ENCODE measurements at places on chromosomes 7 and 10.

DNA sequence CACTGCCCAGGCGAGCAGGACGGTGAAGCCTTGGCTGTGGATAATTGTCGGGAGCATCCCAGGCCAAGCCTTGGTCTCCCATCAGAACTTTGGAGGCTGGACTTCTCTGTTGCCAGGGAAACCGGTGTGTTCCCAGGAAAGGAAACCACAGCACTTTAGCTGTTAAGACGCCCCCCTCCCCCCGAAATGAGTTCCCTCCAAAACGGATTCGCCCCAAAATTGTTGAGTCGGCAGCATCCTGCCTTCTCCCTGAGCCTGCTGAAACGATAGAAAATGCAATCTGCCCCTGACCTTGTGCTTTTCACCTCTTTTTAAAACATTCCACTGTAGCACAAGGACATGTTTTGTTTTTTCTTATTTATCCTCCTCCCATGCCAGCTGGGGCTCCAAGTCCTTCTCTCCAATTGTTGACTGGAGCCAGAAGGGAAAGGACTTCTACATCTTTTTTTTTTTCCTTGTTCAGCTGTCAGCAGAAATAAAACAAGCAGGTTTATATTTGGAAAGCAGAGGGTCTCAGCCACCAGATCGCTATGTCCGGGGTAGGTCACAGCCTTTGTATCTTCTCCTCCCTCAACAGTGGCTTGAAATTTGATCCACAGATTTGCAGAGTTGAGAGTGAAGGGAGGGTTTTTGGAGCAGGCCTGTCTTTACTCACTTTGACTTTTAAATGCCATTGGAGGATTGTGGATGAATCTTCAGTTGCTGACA lies 116.5 kb downstream of the ZMIZ1 start:
- DNase-seq, result no peak

- DNase-seq, result no peak
Observed at GRCh38 chr10:13644866-13645265, 58.1 kb downstream of the PRPF18 start.

- DNase-seq, result no peak
Observed at GRCh38 chr7:34162027-34162565, 256.8 kb downstream of the BMPER start.

- DNase-seq, result no peak
Observed at GRCh38 chr7:52410032-52410431, 625.4 kb upstream of the POM121L12 start.

- no peak for DNase-seq
Observed at GRCh38 chr7:96833676-96834453, 124.2 kb upstream of the SEM1 start.

DNA sequence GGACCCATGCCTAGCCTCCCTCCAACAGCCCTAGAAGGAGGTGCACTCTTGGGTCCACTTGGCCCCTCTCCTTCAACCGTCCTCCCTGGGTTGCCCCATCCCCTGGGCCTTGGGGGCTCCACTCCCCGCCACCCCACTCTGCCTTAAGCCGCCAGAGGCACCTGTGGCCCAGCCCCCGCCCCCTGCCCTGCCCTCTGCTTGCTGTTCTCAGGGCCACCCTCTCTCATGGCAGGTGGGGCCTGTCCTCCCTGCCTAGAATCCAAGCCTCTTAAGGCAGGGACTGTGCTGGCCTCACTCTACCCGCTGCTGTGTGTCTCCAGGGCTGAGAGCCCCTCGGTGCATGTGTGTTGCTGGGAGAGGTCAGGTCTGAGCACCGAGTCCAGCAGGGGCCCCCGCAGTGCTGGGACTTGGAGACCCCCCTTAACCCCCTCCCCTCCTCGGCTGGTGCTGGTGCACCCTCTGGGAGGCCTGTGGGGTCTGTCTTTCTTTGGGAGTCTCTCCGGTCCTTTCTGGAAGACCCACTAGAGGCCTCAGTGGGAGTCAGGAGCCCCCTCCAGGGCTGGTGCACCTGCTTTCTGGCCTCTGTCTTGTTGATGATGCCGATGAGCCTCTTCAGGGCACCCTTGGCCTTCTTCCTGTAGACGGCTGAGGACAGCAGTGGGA lies 43.8 kb downstream of the CFAP46 start:
- no peak for DNase-seq

Measured in GM12864 (cell line).